Stimulated activated CD4-positive, alpha-beta T cell treated with anti-CD3 and anti-CD28 coated beads, Interleukin-12 subunit alpha, Interleukin-12 subunit beta, amount 100 ng/mL, for 4 hours (primary cell): ENCODE measurements at places on chromosomes 11 and 22.
A peak's percentile ranks its signal among the peaks of the same experiment; 100 is the strongest.

GRCh38 chr11:105245781-105246315, 106.3 kb upstream of the CARD18 start:
- no peak for DNase-seq

DNA sequence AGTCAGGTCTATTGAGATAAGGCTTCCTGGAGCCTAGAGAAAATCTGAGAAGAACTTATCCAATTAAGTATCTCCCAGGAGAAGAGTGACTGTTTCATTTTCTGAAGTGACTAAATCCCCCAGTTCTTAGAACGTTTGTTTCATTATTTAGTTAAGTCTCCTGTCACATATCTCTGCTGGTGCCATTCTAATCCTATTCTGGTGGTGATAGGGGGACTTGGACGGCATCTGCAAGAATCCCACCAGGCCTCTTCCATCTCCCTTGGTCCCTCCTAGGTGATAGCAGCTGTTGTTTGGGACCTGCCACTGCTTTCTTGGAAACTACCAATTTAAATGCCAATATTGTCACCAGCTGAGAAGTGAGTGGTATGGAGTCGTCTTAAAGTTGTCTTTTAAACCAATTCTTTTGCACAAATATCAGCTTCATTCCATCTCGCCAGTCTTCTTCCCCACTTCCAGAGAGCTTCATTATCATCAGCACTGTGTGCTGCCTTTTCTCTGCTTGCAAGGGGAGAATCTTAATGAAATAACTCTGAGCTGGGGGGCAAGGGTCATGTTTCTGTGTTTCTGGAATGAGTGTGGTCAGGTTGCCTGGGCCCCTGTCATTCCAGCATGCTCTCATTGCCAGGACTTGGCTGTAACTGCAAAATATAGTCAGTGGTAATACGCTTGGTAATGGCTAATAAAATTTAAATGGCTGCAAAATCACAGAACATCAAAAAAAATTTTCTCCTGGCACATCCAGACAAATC, 104.8 kb downstream of the LDLRAD3 start:
- DNase-seq, result no peak

GRCh38 chr11:74055938-74056337, 47.1 kb upstream of the UCP3 start:
- DNase-seq, result no peak

- no peak for DNase-seq
These were observed 1371.2 kb downstream of the BRD1 start for GRCh38 chr22:48456449-48456848.

GRCh38 chr11:47177846-47178245, 1.2 kb upstream of the ARFGAP2 start:
- no peak for DNase-seq

GRCh38 chr11:65130631-65131416, 3.5 kb downstream of the SYVN1 start:
- DNase-seq, result no peak

GRCh38 chr11:63913866-63914830, 2.8 kb downstream of the RCOR2 start:
- DNase-seq, result no peak

DNA sequence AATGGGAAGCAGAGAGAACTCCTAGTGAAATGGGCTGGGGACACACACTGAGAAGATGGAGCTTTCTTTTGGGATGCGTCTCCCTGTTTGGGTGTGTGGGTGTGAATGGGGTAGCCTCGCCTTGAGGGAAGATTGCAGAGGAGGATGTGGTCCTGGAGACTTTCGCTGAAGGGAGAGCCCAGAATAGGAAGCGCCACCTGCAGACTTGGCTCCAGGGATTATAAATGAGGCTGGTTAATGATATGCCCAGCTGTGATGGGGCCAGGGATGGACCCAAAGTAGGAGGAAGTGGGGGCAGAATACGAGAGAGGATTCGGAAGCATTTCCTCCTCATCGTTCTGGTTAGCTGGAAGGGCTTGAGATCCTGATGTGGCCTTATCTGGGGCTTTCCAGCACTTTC, 13.7 kb downstream of the RELT start:
- no peak for DNase-seq

DNA sequence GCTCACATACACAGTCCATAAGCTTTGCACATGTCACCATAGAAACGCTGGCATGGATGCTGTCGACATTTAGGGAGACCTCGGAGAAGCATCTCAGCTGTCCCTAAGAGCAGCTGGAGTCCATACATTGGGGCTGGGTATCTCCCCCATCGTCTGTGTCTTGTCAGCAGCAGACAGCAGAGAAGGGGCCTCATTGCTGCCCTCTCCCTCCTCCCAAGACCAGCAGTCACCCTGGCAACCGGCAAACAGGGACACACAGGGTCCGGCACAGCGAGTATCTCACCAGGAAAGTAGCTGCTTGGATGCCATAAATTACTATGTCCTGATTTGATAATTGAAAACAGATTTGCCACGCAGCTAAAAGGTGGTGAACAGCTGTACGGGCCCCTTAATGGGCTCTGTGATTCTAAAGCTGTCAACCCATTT, 84.4 kb downstream of the CD44 start:
- no peak for DNase-seq

DNA sequence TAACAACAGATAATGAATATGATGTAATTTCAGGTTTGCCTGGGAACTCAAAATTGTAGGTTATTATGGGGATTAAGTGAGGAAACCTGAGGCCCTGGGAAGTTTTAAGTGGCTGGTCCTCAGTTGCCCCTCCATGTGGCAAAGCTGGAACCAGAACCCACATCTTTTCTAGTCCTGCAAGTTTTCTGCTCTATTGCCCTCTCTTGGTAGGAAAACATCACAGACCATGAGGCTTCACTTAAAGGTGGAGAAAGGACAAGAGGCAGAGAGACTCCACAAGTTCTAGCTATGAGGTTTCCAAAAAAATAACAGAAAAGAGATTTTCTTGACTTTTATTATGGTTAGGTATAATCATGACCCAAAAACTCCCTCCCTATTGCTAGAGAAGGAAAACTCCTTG, 115.5 kb upstream of the DDI1 start:
- no peak for DNase-seq

DNA sequence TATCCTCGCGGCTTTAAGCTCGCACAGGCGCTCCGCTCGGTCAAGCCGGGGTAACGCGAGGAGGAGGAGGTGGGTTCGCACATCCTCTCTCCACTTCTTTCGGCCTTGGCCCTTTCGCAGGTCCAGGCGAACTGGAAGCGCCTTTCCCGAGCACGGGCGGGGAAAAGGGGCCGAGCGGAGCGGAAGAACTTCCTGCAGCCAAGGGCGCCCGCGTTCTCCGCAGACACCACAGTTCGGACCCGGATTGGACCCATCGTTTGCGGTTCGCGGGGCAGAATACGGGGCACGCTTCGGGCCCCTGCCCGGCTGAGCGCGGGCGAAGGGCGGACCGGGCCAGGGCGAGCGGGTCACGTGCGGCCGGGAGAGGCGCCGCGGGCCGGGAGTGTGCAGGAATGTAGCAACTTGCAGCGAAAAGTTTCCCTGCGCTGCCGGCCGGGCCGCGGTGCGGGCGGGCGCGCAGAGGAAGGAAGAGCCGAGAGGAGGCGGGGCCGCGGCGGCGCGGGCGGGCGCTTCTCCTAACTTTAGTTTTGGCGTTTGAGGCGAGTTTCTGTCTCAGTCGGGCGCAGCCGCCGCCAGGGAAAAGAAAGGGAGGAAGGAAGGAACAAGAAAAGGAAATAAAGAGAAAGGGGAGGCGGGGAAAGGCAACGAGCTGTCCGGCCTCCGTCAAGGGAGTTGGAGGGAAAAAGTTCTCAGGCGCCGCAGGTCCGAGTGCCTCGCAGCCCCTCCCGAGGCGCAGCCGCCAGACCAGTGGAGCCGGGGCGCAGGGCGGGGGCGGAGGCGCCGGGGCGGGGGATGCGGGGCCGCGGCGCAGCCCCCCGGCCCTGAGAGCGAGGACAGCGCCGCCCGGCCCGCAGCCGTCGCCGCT, at the start of gene YAP1:
Gene YAP1 (plus strand): TSS at position 552 of the 865 bp plus-strand sequence. CDS start 402 bp downstream, outside the sequence.
- peak; percentile 68 for DNase-seq

- peak; percentile 68 for DNase-seq
These were observed 37.6 kb downstream of the ZNF195 start for GRCh38 chr11:3341298-3341697.
